ENCODE measurements at places on chromosomes 4 and X.

GRCh38 chr4:52996261-52997131 lies 134.4 kb downstream of the RASL11B start:
- no peak for DNase-seq

GRCh38 chrX:18887825-18888212 lies 96.1 kb downstream of the PHKA2 start:
- no peak for DNase-seq

DNA sequence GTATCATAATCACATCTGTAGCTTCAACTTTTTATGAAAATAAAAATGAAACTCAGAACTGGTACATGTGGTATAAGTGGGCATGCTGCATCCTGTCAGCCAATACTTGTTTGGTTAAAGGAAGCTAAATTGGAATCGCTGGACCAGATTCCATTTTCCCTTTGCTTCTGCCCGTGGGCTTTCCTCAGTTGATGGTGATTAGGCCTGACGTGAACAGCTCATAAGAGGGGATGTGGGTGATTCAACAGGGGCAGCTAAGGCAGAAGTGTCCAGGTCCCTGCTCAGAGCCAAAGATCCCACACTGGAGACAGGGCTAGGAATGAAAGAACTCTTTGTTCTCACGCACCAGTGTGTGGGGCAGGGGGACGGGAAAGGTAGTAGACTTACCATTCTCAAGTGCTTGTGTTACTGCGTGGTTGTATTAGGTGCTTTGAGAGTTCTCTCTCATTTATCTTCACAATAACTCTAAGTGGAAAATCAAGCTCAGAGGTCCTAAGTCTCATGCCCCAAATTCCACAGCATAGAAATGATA lies 63.2 kb upstream of the GUCY1A1 start:
- DNase-seq: no peak

DNA sequence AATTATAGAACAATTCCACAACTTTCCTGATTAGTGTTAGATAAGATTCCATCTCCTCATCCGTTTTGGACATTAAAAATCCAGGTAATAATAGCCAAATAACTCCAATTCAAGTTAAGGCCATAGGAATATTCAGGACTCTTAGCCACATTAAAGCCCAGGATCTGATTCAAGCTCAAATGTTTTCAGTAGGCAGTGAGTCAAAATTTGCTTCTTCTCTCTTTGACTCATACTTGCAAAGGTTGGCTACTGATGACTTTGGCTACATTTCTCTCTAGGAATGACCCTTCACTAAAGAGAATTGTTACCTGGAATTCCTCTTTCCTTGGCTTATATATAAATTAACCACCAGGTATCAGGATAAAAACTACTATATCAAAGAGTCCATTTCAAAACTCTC lies 354.9 kb upstream of the HS3ST1 start:
- no peak for DNase-seq

GRCh38 chrX:120350450-120351138 lies 11.3 kb upstream of the ATP1B4 start:
- no peak for DNase-seq

DNA sequence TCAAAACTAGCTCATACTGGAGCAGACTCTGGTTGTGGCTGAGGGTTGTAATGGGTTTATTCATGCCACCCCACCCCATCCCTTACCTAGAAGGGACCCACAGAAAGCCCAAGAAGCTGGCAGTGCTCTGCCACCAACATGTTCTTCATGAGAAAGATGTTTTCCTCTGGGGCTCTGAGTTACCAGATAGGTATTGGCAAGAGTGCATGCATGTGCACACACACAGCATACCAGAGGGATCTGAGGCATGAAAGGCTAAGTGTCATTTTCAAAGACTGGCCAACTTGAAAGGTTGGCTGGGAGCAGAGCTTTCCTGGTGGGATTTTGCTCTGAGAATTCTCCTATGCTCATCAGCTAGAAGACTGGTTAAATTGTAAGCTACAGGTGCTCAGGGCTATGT lies 65.2 kb downstream of the PHOX2B start:
- no peak for DNase-seq

GRCh38 chrX:100411802-100412715 lies 2.0 kb upstream of the PCDH19 start:
- no peak for DNase-seq

DNA sequence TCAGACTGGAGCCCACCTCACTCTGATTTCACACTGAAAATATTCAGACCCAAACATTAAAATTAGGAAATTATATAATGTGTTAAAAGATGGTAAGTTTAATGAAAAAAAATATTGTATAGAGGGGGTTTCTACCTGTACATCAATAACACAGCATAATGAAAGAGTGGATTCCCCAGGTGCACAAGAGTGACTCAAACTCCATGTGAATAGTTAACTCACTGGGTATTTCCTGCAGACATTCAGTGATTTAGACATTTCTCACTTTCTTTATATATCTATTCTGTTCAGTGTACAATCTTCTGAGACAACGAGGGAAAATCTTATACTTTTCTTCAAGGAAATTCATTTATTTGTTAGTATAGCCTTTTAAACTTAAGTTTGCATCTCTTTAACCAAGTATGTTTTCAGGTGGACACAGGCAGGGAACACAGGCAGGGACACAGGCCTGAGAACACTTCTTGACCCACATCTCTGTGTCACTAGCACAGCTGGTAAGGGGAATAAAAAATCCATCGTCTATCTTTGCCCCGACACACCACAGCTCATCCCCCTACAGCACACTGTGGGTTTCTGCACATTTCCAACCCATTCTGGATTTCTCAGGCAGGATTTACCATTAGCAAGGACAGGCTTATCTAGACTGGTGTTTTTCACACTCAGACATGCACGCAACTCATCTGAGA lies 525.5 kb upstream of the BOD1L1 start:
- DNase-seq: no peak

- no peak for DNase-seq
Observed at GRCh38 chr4:118774989-118775388, 60.9 kb downstream of the SEC24D start.

DNA sequence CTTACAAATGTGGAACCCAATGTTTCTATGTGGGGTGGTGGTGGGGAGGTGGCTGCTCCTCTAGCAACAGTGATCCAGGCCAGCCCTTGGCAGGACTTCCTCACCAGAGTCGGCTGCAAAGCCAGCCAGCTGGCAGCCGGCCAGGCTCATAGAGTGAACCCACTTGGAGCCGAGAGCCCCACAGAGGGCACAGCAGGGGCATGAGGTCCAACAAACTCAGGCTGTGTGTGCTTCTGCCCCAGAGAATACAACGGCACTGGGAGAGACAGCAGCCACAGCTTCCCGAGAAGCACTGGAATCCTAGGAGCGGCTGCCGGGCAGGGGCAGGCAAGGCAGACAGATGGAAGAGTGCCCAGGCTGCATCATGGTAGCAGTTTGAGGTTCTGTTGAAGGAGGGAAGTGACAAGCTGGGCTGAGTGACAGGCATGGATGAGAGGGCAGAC lies 23.5 kb upstream of the SOWAHD start:
- DNase-seq: no peak

DNA sequence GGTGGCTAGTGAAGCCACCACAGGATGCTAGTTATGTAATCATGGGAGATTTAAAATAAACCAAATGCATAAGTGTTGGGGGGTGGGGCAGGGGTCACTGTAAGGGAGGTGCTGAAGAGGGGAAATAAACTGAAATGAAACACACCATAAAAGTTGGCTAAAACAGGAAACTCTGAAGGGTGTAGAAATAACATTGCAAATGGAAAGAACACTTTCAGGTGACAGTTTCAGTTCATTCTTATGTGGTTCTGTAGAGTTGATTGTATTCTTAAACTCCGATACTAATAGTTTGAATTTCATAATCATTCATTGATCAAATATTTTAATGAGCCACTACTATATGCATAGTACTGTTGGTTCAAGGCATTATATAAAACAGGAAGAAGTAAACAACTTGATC lies 80.1 kb downstream of the HDAC8 start:
- DNase-seq: no peak

DNA sequence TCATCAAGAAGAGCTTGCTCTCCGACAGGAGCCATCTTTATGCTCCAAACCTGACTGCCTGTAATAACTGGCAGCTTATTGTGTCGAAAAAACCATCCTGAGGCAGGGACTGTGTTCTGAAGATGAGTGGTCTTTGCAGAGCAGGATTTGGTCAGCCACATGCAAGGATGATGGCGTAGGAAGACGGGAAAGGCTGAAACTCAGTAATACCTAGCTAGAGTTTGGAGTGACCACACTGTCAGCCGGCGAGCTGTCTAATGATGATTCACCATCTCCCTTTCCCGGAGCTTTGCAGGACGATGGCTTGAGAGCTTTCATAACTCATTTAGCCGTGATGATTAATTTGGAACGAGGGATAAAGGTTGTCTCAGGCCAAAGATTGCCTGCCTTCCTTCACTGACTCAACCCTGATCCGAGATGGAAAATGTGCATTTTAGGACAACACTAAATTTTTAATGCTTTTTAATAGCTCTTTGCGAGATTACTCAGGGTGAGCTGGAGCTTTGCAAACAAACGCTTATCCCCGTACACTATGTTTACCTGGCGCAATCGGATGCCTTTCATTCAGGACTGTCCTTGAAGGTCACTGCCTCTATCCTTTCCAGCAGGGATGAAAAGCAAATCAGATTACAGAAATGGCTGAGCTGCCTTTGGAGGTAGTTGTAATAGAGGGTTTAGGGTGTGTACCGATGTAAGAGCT lies 288.5 kb downstream of the ASMT start:
- DNase-seq: no peak

DNA sequence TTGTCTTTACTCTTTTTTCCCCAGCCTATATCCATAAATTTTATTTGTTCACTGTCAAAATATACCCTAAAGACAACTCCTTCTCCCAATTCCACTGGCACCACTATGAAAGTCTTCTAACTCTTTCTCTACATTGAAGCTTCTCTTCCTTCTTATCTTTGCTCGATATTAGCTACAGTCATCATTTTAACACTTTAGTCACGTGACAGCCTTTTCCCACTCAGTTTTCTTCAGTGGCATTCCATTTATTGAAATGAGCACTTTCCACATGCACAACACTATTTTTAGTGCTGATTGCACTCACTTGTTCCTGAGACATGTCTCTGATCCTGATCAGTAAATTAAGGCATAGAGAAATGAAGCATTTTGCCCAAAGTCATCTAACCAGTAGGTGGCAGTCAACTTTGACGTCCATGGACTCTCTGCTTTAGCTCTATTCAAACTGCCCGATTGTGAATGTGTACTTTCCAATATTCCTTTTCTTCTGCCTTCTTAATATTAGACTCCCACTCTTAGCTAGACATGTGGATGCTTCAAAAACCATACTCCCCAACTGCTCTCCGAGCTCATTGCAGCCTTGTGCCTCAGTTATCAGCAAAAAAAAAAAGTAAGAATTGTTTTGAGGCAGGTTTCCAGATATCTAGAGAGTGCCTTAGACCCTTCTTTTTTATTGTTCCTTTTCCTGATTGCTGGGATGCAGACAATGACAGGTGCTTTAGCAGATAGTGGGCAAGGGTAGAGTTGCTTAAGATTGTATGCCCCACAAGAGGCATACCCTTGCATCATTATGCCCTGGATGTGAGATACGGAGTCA lies 394.4 kb upstream of the ADGRL3 start:
- no peak for DNase-seq

- DNase-seq: no peak
Observed at GRCh38 chr4:174686826-174687225, 142.2 kb downstream of the GLRA3 start.

DNA sequence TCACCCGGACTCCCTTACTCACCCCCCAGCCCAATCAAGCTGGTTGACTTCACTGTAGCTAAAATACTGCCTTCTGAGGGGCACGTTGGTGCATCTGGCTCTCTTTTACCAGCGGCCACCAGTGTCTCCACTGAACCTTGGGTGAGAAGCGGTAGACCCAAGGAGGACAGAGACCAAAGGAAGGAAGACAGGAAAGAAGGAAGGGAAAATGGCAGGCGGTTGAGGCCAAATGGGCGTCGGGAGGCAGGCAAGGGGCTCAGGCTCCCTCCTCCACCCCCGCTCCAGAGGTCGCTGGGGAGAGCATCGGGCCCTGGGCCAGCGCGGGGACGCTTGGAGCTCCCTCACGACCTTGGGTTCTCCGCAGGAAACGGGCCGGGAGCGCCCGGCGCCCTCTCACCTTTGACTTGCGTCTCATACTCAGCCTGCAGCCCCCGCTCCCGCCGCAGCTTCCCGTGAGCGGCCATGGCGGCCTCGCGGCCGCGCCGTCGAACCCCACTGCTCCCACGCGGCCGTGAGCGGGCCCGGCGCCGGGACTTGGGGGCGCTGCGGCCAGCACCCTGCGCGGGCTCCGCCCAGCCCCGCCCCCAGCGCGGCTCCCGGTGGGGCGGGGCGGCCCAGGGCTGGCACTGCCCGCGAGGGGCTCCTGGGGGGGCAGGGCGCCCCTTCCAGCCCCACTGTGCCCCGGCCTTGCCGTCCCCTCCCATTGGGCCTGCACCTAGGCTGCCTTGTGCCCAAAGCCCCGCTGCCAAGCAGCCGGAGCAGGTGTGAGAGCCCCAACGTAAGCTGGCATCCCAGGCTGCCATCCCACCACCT lies at the start of gene ARHGAP4:
Gene ARHGAP4, minus strand, starts transcription at position 526 of the 813 bp plus-strand sequence. Its CDS starts 62 bp downstream, at position 464.
- peak; percentile 26 for DNase-seq

DNA sequence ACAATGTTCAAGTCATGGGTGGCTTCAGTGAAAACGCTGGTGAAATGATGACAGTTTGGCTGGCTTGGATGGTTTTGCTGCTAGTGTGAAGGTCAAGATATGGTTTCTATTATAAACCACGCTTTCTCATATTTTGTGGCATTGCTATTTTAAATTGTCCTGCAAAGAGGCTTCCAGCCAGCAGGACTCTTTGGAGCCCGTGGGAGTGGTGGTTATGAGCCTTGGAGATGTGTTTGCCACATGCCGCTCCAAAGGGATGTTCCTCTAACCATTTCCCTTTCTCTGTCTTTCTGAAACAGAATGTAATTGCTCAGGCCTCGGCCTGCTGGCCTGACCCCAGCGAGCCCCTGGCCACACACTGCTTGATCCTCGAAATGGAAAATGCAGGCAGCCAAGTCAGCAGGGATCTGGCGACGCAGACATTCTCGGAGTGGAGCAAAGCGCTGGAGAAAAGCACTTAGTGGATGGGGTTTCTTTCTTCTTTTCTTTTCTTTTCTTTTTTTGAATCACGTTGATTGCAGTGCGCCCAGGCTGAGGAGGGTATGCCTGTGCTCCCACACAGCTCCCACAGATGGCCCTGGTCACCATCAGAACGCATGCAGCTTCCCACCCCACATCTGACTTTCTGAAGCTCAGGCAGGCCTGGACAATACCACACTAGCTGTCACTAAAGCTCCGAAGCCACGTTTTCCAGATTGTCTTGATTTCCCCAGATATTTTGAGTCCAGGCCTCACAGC lies 114.0 kb downstream of the ENPP6 start:
- no peak for DNase-seq

DNA sequence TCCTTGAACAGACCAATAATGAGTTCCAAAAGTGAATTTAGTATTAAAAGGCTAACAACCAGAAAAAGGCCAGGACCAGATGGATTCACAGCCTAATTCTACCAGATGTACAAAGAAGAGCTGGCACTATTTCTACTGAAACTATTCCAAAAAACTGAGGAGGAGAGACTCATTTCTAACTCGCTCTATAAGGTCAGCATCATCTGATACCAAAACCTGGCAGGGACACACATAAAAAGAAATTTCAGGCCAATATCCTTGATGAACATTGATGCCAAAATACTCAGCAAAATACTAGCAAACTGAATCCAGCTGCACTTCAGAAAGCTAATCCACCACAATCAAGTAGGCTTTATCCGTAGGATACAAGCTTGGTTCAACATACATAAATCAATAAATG lies 35.8 kb upstream of the USP46 start:
- DNase-seq: no peak
